ENCODE measurements at places on chromosomes 3 and 15.

DNA sequence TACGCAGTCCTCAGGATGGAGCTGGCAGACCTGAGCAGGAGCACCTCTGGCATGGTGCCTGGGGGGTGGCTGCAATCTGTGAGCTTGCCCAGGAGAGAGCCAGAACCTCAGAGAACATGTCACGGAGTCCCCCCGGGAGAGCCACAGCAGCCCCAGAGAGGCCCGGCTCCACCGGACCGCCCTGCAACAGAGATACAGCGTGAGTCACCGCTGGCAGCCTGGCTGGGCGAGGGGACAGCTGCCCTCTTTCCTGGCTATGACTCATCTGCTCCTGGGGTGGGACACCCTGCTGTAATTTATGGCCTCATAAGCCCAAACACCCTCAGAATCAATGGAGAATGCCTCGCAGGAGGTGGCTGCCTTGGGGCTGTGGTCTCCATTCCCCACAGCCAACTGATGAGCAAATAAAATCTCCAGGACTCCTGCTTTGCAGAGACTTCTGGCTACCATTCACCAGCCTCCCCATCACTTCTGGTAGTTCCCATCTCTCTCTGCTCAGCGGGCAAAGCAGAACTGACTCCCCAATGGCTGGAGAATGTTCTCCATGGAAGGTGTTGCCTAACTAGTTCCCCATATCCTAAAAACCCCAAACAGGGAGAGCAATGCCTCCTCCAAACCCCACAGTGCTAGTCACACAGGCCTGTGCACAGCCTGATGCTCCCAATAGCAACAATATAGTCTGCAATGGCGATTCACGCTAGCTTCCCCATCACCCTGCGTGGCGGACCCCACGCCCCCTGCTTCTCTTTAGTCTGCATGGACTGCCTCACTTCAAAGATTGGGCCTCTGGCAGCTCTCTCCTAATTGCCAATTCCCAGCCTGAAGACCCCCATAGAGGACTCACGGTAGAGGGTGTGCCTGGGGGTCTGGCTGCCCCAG, 21.6 kb downstream of the ACSBG1 start:
- no peak for DNase-seq

GRCh38 chr3:117201901-117202774, 492.6 kb downstream of the TUSC7 start:
- no peak for DNase-seq

DNA sequence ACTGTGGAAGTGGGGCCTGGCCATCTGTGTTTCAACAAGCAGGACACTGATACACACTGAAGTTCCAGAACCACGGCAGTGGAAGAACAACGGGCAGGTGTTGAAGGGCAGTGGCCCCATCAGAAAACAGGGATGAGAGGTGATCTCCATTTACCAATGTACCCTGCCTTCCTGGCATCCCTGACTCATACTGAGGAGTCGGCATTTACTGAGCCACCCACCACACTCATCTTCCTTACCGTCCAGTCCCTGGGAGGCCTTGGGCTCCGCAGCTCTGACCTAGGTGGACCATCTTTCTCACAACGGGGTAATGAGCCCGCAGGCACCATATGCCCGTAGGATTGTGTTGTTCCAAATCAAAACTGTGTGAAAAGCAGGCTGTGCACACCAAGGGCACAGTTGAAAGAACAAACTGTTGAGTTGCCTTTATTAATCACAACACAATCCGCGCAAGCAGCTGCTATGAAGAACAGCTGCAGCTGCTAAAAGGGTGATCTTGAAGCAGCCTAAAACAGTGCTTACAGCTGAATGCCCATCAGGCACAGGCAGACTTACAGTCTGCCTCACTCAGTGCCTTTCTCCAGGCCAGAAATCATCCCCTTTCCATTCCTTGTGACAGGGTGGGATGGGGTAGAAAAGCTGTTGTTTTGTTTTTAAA, 12.9 kb downstream of the MB21D2 start:
- no peak for DNase-seq

DNA sequence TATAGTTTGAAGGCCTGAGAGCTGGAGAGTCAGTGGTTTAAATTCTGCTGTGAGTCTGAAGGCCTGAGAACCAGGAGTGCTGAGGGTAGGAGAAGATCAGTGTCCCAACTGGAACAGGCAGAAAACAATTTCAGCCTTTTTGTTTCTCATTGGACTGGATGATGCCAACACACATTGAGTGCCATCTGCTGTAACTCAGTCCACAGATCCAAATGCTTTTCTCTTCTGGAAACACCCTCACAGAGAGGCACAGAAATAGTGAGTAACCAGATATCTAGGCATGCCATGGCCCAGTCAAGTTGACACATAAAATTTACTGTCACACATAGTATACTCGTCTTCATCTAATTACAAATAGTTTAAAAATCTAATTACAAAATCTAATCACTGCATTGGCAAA, 100.8 kb downstream of the NEO1 start:
- no peak for DNase-seq

GRCh38 chr3:116980099-116980498, 270.5 kb downstream of the TUSC7 start:
- no peak for DNase-seq

DNA sequence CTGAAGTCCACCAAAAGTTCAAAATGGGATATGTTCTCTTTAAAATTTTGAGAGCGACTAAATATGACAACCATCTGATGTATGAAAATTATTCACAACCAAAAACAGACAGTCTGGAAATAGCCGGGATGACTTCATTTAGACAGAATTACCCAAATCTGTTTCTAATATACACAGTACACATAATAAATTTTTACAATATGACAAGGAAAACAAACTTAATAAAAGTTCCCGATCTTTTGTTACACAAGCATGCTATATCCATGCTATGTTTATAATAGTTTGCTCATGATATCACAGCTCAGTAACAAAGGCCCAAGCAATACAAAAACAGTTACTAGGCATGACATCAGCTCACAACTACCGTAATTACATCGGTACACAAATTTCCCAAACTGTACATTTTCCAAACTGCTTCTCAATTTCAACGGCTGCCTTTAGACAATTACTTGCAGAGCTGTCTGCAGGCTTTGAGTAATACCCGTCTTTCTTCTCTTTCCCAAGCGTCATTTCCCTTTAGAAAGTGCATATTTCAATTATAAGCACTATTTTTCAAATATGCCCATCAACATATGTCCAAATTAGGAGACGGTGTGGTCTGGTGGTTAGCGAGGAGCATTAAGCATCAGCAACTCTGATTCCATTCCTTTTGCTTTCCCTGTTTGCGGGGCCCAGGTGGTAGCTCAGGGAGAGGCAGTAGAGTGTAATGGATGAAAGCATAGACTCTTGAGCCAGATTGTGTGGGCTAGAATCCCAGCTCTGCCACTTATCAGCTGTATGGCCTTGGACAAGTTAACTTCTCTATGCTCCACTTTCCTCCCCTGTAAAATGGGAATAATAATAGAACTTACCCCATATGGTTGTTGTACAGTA, 481.2 kb downstream of the FOXP1 start:
- no peak for DNase-seq

DNA sequence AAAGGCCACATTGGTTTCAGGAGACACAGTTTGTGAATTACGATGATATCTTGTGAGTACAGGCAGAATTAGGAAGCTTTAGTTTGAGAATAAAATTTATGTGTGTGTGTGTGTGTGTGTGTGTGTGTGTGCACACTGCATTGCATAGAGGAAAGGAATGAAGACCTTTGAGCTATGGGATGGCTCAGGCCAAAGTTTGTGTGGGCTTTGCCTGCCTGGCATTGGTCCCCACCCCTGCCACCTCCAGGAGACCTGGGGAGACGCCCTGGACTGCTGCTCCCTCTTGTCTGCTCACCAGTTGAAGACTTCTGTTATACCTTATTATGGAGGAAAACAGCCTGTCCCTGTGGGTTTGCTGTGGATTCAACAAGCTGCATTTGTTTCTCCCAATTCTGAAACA, 37.2 kb downstream of the TIGIT start:
- DNase-seq: no peak

DNA sequence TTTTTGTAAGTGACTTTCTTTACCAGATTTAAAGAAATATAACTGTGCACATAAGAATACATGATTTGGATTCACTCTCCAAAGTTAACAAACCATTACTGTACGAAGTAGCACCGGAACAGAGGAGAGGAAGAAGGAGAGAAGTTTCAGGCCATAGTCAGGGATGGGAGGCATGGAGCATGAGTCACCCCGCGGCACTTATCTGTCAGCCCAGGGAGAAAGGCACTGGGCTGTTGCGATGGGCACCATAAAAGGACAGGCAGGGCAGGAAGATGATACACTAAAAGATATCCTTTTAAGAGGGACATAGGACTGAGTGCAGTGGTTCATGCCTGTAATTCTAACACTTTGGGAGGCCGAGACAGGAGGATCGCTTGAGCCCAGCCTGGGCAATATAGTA, 37.0 kb downstream of the TTC23 start:
- DNase-seq: no peak

- DNase-seq: no peak
Measured at GRCh38 chr3:124876401-124876878, 10.7 kb downstream of the ITGB5 start.

GRCh38 chr3:85427467-85427866, 468.7 kb downstream of the CADM2 start:
- DNase-seq: no peak

GRCh38 chr3:23038471-23038870, 164.7 kb upstream of the UBE2E2 start:
- DNase-seq: no peak

- no peak for DNase-seq
Measured at GRCh38 chr3:9102240-9102981, 139.1 kb upstream of the RAD18 start.

GRCh38 chr3:7798276-7798675, 703.3 kb upstream of the LMCD1 start:
- no peak for DNase-seq

Measured in GM20000 (cell line).